ENCODE measurements at places on chromosomes 11 and 22.

GRCh38 chr11:115678942-115679341 lies 174.7 kb upstream of the CADM1 start:
- DNase-seq, result no peak

DNA sequence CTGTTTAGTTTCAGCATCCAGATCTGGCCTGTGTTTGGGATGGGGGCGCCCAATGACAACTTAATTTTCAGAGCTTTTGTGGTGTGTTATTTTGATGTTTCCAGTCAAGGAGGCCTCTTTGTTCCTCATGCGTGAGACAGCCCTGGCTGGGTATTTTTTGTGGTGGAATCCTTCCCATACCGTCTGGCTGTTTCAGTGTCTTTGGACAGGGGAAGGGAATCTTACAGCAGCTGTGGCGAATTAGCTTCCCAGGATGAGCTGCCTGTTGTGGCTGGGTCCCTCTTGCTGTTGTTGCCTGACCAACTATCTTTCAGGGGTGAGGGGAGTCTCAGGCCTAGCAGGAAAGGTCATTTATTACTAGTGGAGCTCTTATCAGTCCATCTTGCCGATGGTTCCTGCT lies 138.8 kb downstream of the ARHGAP20 start:
- DNase-seq, result no peak

GRCh38 chr11:125270711-125271110 lies 106.2 kb downstream of the PKNOX2 start:
- DNase-seq, result no peak

DNA sequence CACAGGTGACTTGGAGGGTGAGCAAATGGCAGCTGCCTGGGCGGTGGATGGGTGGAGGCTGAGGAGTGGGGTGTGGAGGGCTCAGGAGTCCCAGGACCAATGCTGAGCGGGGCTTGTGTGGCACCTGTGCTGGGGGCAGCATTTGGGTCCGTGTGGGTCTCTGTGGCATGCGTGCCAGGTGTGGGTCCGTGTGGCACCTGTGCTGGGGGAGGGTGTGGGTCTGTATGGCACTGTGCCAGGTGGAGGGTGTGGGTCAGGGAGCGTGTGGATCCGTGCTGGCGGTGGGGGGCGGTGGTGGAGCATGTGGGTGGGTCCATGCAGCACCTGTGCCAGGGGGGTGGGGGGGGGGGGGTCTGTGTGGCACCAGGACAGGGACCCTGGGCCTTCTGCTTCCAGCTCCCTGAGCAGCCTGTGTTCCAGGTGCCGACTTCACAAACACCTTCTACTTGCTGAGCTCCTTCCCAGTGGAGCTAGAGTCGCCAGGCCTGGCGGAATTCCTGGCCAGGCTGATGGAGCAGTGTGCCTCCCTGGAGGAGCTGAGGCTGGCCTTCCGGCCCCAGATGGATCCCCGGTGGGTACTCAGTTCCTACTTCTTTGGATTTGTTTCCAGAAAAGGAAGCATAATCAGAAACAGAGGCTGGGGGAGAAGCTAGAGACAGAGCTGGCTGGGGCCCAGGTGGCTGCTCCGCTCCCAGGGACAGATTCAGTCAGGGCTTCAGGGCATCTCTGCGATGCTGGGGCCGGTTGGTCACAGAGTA lies 14.7 kb downstream of the SELENOO start:
- DNase-seq, result no peak

DNA sequence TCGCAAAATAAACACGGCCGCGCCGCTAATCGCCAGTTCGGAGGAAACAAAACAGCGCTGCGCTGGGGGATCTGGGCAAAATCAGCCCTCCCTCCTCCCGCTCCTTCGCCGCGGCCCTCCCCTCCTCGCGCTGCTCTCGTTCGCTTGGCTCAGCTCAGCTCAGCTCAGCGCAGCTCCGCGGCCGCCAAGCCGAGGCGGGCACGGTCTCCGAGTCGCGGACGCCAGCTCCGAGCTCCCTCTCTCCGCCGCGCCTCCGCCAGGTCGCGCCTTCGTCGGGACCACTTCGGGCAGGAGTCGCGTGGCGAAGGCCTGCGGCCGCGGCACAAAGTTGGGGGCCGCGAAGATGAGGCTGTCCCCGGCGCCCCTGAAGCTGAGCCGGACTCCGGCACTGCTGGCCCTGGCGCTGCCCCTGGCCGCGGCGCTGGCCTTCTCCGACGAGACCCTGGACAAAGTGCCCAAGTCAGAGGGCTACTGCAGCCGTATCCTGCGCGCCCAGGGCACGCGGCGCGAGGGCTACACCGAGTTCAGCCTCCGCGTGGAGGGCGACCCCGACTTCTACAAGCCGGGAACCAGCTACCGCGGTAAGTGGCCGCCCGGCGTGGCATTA lies at the start of gene SPON1:
SPON1 (plus strand) TSS at position 162 of the 607 bp plus-strand sequence; CDS start at position 344, 182 bp downstream.
- peak; percentile 21 for DNase-seq

All from stimulated activated CD8-positive, alpha-beta memory T cell treated with anti-CD3 and anti-CD28 coated beads, Interleukin-4, amount 100 ng/mL, for 1 hour (primary cell).